ENCODE measurements at places on chromosomes 16 and 17. TPM values are rescaled to one million over a fixed set of nuclear protein-coding genes. Genes with fewer than 3 reads are reported as not detected.

DNA sequence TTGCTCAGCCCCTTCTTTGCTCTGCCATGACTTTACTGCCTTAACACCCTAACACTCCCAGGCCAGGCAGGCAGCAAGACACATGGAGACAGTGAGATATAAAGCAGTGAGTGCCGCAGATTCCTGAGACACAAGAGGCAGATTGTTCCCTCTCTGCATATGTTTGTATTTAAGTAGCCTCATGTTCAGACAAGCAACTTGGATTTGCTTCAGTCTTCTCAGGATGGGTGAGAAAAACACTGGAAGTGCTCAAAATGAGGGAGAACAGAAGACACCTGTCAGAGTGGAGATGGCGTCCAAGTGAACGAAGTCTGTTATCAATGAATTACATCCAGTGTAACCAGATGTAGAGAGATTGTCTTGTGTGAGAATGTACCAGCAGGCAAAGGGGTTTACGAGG is 86.8 kb downstream of the CES1 start:
- DNase-seq: no peak

DNA sequence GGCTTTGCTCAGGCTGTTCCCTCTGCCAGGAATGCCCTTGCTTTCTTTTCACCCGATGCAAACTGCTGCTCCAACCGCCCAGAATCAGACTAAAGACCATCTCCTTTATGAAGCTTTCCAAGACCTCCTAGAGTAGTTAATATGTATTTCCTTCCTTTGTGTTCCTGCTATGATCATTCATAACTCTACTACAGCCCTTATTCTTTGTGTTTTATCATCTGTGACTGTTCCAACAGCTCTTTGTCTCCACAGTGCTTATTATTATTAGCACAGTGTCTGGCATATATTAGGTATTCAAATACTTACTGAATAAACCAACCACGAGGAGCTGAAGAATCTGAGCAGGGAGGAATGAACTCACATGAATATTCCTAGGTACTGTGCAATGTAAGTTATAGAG is 7.6 kb downstream of the PSME3IP1 start:
- no peak for DNase-seq

Gene SYCE1L
- total RNA-seq: not detected

- no peak for DNase-seq
Measured at GRCh38 chr17:72465191-72466024, 344.6 kb downstream of the SOX9 start.

Gene KRTAP4-5
- not detected for total RNA-seq

DNA sequence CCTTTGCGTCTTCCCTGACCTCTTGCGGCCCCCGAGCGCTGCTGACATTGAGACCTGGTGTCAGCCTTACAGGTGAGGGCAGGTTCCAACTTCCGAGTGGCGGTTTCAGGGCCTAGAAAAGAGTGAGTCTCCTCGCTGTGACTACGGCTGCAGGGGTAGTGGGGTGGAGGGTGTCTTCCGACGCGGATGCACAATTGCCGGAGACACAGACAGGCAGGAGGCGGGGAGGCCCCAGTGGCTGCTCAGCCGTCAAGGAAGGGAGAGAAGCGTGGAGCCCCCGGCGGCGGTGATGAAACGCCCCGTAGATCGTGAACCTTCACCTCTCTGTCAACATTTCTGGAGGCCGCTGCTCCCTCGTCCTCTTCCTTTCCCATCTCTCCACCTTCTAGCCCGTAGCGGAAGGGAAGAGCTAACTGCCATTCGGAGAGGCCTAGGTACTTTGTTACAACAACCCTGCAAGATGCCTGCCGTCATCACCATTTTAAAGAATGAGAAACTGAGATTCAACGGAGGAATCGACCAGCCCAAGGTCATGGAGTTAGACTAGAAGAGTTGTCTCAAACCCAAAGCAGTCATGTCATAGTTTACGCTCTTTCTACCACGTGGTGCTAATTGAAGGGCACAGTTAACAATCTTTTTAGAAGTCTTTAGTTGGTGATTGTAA is 485 bp downstream of the DNAJA3 start:
- no peak for DNase-seq

DNA sequence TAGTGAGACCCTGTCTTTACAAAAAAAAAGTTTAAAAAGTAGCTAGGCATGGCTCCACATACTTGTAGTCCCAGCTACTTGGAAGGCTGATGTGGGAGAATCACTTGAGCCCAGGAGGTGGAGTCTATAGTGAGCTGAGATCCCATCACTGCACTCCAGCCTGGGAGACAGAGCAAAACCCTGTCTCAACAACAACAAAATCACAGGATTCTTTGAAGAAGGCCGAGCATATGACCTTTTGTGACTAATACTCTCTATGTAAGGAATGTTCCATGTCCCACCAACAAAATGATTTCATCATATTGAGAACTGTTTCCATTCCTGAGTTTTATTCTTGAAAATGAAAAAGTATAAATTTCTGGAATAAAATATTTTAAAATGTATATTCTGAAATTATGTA is 58.9 kb upstream of the EFCAB3 start:
- no peak for DNase-seq

DNA sequence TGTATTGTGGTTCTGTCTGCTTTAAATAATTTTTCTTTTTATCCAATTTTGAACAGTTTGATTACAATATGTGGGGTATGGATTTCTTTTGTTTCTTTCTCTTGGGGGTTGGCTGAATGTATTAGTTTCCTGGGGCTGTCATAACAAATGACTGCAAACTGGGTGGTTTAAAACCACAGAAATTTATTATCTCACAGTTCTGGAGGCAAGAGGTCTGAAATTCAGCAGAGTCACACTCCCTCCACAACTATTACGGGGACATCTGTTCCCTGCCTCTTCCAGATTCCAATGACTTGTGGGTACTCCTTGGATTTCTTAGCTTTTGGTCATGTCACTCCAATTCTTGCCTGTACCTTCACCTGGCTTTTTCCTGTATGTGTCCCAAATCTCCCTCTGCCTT is 23.7 kb downstream of the COX11 start:
- no peak for DNase-seq

- no peak for DNase-seq
Measured at GRCh38 chr17:66667491-66668030, 167.4 kb upstream of the CACNG5 start.

Gene SNRNP25
- total RNA-seq: 67.9 TPM

GRCh38 chr16:68481636-68482035 is 33.3 kb upstream of the SMPD3 start:
- no peak for DNase-seq

DNA sequence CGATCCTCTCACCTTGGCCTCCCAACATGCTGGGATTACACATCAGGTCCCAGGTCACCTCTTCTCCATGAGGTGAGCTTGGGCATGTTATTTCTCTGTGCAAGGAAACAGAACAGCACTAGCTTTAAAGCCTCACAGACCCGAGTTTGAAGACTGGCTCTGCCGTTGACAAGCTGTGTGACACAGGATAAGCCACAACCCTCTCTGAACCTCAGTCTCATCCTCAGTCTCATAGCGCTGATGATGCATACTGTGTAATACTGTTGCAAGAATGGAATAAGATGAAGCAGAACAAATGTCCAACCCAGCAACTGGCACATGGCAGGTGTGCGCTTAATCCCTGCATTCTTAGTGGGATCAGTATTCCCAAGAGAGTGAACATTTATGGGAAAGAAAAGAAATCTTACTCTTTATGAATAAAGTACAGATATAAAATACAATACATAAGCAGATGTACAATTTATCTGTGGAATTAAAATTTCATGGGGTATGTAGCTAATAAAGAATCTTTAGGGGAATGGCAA is 43.5 kb downstream of the ABAT start:
- DNase-seq: no peak

- no peak for DNase-seq
Measured at GRCh38 chr17:75295201-75296158, 6.2 kb upstream of the SLC25A19 start.

DNA sequence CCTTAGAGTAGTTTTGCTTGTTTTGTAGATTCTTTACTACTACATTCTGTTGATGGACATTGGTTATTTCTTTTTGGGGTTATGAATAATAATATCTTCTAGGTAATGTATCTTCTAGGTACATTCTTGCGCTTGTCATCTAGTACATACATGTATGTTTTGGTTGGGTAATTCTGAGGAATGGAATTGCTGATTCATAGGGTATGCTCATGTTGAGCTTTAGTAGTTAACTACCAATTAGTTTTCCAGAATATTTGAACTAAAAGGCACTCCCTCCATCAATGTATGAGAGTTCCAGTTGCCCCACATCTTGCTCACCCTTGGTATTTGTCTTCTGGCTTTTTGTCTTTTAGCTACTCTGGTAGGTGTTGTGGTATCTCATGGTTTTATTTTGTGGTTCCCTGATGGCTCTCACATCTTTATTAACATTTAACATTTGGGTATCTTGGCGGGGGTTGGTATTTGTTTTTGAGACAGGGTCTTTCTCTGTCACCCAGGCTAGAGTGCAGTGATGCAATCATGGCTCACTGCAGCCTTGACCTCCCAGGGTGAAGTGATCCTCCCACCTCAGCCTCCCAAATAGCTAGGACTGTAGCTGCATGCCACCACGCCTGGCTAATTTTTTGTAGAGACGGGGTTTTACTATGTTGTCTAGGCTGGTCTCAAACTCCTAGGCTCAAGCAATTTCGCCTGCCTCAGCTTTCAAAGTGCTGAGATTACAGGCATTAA is 47.1 kb downstream of the SLC6A4 start:
- DNase-seq: no peak

Gene EIF1
- 222 TPM for total RNA-seq

DNA sequence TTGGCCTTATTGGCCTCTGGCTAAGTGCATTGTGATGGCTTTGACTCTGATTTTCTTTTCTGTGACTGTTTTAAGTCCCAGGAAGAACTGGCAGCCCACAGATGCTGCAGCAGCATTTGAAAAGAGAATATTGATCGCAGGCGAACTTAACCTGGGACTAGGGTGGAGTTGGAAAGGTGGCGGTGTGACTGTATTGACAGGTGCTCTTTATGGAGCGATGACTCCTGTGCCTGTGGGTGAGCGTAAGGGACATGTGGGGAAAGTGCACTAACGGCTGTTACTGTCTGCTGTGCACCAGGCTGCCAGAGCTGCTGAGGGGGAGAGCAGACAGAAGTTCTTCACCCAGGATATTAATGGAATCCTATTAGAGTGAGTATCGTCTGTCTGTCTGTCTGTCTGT is 21.3 kb downstream of the UBN1 start:
- DNase-seq: no peak

Gene KCNJ18
- not detected for total RNA-seq

GRCh38 chr16:853981-854807 is 53.7 kb upstream of the GNG13 start:
- DNase-seq: no peak

Gene TMEM100
- total RNA-seq: 10.6 TPM

GRCh38 chr16:30761427-30761927 is 385 bp downstream of the CFAP119 start:
- peak; percentile 22 for DNase-seq

- DNase-seq: no peak
Measured at GRCh38 chr16:52123842-52124241, 423.1 kb downstream of the TOX3 start.

- DNase-seq: no peak
Measured at GRCh38 chr17:43812396-43813265, 20.3 kb downstream of the MPP3 start.

DNA sequence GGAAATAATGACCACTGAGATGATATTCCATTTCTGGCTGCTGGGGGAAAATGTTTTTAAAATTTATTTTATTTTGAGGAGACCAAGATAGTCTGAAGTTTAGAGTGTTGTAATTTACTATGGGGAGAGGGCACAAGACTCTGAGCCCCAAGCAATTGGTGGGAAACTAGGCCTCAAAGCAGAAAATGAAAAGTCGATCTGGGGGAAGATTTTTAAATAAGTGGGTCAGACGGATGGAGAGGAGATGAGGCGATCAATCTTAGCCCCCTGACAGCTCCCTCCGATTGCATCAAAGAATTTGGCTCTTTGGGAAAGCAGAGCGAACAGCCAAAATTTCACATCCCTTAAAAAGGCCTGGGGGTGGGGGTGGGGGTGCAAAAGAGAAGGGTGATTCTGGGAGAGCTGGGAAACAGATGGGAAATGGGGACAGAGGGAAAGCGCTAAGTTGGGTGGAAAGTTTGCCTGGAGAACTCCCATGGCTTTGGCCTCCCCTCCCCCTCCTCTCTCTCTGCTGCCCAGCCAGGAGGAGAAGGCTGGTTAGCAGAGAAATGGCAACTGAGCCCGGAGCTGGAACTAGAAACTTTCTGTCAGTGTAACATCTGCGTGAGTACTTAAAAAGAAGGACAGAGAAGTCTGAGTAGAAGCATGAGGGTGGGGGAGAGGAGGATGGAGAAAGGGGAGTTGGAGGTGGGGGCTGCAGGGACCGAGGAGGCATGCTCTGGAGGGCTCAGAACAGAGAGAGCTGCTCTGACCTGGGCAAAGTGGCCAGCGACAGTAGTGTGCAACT is 1.4 kb upstream of the HOXB2 start:
- no peak for DNase-seq

DNA sequence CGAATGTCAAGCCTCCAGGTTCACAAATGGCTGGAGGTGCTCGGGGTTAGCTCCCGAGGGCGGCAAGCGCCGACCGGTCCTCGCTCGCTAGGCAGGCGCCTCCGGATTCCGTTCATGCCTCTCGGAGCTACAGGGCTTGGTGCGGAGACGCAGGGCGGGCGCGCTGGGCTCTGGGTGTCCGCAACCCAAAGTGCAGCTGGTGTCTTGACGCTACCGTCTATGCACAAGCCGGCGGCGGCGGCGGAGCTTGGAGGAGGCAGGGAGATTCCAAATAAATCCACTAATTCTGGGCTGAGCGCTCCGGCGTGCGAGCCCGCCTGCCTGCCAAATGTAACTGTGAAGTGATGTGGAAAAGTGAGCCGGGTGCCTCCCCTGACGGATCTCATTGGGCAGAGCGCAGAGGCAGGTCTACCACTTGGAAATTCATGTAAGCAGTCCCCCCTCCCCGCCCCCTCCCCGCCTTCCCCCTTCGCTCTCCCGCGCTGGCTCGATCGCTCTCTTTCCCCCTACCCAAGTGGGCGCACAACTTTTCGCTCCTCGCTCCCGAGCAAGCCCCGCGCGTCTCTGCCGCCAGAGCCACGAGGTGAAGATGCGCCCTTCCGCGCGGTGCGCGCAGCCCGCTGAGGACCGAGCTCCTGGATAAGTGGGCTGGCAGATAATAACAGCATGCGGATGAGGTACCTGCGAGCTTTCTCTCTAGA is at the start of gene CDH8:
Gene CDH8 (minus strand): TSS at position 338 of the 701 bp plus-strand sequence. CDS start 15,035 bp downstream, outside the sequence.
- DNase-seq: no peak

Gene LRRC37A
- 3.7 TPM for total RNA-seq

DNA sequence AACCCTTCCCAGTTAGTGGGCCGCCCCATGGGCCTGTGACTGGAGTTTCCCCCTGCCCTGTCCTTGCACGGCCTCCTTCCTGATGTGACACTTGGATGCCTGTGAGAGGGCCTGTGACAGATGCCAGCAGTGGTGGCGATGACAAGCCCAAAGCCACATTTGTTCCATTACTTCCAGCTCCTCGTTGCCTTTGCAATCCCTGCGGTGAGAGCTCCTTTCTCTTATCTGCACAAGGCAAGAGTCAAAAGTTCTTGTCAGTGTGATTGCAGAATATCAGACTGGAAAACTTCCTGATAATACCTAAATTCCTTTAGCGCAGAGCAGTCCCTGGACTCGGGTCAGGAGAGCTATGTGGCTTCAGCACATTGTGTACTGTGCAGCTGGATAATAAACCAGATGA is 54.4 kb upstream of the ARHGAP44 start:
- no peak for DNase-seq
